Left renal pelvis (tissue), 4 donors: ENCODE measurements at places on chromosomes 3 and 15. TPM values are rescaled to one million over a fixed set of nuclear protein-coding genes. Genes with fewer than 3 reads are reported as not detected.
A peak's percentile ranks its signal among the peaks of the same experiment; 100 is the strongest.

GRCh38 chr3:98814817-98815420, 51.8 kb downstream of the ST3GAL6 start:
- DNase-seq = no peak

GRCh38 chr3:141401095-141401494, 32.8 kb downstream of the ZBTB38 start:
- no peak for DNase-seq

- DNase-seq = no peak
Observed at GRCh38 chr15:65730549-65731172, 61.4 kb downstream of the DENND4A start.

DNA sequence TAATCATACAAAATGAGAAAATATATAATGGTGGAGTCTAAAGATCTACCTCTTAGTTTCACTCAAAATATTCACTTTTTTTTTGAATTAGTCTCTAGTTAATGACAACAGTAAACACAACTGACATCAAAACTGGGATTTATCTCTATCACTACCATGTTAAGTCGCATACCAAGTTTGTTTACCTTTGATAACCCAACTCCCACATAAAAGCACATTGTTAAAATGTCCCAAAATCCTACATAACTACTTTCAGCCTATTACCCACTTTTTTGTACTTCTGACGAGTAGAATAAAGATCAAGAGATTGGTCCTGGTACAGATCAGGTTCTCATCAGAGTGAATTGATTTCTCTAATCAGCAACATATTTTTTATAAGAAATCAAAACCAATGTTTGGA, 518.5 kb downstream of the EPHA3 start:
- no peak for DNase-seq

DNA sequence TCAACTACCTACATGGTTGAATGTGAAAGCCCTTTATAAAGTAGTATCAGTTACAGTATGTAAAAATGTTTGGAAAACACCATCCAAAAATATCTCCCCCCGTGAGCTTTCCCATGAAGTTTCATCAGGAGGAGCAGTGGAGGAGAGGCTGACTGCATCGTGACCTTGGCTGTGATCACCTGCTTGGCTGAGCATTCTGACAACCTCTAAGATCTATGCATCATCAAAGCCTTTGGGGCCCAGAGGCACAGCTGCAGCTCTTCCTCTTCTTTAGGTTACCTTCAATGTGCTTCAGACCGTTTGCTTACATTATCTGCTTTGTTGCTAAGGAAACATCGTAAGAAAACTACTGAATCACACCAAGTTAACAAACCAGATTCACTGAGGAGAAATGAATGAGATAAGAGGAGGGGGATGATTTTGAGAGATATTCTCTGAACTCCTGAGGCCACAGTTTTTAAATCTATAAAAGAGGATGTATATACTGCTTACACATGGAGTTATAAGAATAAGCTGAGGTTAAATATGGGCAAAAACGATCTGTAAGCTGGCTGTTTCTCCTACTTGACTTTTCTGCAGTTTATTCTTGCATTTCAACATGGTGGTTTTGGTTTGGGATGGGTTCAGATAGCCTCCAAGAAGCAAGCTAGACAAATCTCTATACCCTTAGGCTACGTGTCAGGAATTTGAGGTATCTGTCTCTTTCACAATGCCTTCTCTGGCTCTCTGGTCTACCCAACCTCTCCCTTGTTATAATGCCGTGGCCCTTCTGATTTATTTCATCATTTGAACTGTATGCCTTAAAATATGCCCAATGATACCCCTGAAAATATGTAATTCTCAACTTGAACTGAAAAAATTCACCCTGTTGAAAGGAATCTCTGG, 4.0 kb downstream of the GCSAM start:
- no peak for DNase-seq

GRCh38 chr3:128323206-128324081, 143.2 kb downstream of the DNAJB8 start:
- no peak for DNase-seq

- no peak for DNase-seq
Observed at GRCh38 chr15:64461721-64462162, 1.4 kb downstream of the ZNF609 start.

DNA sequence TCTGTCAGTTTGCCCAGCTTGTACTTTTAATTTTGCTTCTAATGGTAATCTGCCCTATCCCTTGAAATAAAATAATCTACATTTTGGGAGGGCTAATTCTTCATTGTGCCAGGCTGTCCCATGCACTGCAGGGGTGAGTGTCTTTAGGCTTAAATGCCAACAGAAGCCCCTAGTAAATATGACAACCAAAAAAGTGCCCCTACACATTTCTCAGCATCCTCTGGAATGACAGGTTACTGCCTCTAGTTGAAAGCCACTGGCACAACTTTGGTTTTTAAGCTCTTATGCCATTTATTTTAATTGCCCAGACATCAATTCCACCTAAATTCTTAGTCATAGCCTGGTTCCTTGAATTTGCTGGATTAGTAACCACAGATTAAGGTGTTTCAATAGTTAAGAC, 3.4 kb downstream of the EPM2AIP1 start:
- no peak for DNase-seq

- DNase-seq = no peak
Observed at GRCh38 chr15:99404454-99404853, 153.2 kb downstream of the LRRC28 start.

- peak; percentile 50 for DNase-seq
Observed at GRCh38 chr3:48215466-48215865, 7.8 kb upstream of the CAMP start.

DNA sequence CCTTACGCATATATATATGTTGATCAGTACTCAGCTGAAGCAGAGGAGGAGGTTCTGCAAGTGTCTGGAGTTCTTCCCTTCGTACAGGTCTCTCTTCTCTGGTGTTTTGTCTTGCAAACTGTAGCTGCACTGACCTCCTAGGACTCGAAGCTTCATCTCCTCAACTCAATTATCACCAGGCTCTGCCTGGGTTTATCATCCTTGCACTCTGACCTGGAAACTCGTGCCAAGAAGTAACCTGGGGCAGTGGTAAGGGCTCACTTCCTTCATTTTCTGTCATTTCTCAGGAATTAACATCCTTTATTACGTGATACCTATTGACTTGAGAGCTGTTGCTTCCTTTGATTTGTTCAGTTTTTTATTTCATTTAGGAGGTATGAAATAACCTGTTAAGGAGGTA, 14.4 kb downstream of the REC114 start:
- no peak for DNase-seq

GRCh38 chr3:180223268-180223667, 186.5 kb upstream of the PEX5L start:
- DNase-seq = no peak

GRCh38 chr15:40323953-40324937, 753 bp downstream of the INAFM2 start:
- no peak for DNase-seq

DNA sequence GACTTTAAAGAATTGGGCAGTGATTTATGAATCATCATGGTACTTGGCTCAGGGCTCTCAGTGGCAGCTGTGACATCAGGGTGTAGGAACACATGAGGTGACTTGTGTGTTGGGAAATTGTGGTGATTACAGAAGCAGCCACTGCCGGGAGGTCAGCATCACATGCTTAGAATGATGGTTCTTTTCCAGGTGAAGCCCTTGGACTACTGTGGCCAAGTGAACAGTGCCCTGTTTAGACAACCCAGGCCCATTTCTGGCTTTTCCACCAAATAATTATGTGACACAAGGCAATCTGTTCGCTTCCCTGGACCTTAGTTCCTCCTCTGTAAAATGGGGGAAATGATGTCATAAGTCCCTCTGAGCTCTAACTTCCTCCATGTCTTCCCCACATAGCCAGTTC, 139.7 kb upstream of the ROPN1 start:
- DNase-seq = no peak

- no peak for DNase-seq
Observed at GRCh38 chr3:50653937-50654595, 20.7 kb upstream of the DOCK3 start.

DNA sequence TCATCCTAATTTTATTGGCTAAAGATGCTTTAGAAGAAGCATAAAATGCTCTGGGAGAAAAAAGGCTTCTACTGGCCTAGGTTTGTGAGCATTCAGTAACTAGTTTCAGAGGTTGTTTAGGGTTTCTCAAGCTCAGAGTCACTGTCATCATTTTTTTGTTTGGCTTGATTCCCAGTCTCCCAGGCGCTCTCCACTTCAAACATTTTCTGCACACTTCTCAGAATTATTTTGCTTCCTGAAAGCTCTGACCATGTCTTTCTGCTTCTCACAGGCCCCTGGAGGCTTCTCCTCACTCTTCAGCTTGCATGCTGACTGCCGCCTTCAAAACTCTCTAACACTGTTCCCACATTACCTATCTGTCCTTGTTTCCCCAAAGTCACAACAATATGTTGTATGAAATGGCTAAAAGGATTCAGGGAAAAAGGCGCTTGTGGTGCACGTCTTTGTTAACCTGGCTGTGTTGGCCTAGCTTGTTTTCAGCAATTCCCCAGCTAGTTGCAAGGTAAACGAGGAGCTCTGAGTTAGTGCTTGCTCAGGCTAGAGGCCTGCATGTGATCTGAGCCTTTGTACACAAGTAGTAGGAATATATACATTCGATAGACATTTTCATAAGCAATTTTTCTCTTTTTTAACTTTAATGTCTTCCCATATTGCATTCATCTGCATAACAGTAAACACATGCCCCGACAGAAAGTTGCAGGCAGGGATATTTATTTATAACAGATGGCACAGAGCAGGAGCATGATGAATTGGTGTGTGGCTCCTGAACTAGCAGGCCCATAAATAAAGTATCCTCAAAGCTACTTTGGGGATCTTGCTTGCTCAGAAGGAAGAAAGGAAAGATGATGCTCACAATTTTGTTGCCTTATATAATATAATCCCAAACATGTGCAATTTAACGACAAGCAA, 129.2 kb upstream of the DPH6 start:
- no peak for DNase-seq

- DNase-seq = no peak
Observed at GRCh38 chr15:34360298-34360697, 6.7 kb downstream of the LPCAT4 start.

GRCh38 chr3:41041462-41041861, 157.8 kb upstream of the CTNNB1 start:
- DNase-seq = no peak

DNA sequence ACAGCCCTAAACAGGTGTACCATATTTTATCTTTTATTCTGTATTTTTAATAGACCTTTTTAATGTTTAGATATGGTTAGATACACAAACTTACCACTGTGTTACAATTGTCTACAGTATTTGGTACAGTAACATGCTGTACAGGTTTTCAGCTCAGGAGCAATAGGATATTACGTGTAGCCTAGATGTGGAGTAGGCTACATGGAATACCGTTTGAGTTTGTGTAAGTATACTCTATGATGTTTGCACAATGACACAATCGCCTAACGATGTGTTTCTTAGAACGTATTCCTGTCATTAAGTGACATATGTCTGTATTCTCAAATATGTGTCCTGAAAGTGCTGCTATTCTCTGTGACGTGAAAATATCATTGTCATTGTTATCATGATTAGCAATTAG, 62.6 kb downstream of the MFSD1 start:
- no peak for DNase-seq

DNA sequence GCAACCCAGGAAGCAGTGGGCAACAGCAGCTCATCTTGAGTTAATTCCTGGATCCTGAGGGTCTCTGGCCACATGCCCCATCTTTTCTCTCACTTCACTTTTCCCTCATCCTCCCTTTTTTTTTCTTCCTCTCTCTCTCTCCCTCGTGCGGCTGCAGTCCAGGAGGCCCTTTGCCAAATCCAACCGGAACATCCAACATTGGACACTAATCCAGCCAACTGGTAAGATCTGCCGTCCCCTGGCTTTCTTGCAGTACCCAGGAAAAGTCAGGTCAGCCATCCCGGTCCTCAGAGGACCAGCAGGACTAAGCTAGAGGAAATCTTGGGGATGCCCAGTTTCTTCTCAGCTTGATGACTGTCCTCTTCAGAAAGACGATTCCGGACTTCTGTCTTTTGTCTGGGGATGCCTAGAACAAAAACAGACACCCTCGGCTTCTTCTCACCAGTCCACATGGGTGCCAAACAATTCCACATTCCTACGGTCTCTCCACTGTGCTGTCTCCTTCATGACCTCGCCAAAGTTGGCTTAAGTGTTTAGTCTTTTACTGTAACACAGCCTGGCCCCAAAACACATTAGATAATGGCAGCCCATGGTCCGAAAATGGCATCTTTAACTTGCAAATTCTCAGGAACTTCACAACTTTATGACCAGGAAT, 115.6 kb downstream of the GSK3B start:
- no peak for DNase-seq

DNA sequence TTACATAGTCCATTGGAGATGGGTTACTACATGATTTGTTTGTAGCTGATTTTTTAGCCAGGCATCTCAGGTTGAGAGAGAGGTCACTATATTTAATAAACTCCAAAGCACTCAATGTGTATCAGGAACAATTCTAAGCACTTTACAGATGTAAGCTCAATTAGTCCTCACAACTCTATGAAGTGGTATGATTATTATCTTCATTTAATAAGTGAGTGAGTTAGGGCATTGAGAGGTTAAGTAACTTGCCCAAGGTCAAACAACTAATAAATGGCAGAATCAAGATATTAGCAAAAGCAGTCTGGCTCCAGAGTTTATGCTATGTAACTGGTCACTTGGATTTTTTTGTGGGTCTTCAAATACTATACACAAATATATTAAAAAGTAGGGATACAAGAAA, 56.3 kb upstream of the ABI3BP start:
- no peak for DNase-seq

- DNase-seq = no peak
Observed at GRCh38 chr3:169764312-169764881, 463 bp downstream of the TERC start.

DNA sequence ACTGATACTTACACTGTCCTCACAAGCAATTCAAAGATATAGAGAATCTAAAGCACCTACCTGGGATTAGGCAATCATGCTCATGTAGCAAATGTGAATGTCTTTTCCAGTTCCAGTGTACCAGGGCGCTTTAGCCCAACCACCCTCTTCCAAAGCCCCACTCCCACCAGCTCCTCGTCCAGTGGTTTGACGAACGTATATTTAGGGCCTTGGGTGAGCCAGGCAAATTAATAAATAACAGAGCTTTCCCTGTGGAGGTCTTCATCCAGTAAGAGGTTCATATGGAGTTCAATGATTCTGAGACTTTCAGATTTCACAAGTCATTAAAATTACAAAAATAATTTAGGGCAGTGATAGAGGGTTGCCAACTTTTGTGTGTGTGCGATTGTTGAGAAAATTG, 162.3 kb upstream of the C2CD4B start:
- no peak for DNase-seq

GRCh38 chr3:60294181-60294580, 957.1 kb downstream of the FHIT start:
- DNase-seq = no peak

GRCh38 chr3:102444101-102444500, 9.3 kb downstream of the ZPLD1 start:
- DNase-seq = no peak

GRCh38 chr3:108295421-108296175, 750 bp upstream of the HHLA2 start:
- DNase-seq = no peak

Gene KLHL40
- not detected for polyA plus RNA-seq

Gene SEMA3G
- polyA plus RNA-seq = 30.7 TPM

Gene SIDT1
- polyA plus RNA-seq = 2.4 TPM

Gene CNTN3
- 8.1 TPM for polyA plus RNA-seq

Gene TJP1
- 178 TPM for polyA plus RNA-seq

Gene ADCY5
- polyA plus RNA-seq = 11.1 TPM

Gene MAP6D1
- polyA plus RNA-seq = not detected

Gene GOLGA6L22
- not detected for polyA plus RNA-seq

Gene PTPN23
- 21.3 TPM for polyA plus RNA-seq

Gene FANCD2OS
- polyA plus RNA-seq = not detected

Gene ARPP21
- 1.4 TPM for polyA plus RNA-seq

Gene CAPN3
- polyA plus RNA-seq = 18.0 TPM

Gene MYZAP
- 5.2 TPM for polyA plus RNA-seq

Gene SYNPR
- 0.13 TPM for polyA plus RNA-seq

Gene HTR3E
- polyA plus RNA-seq = 0.11 TPM
